ENCODE measurements at places on chromosomes 2 and 18. TPM values are rescaled to one million over a fixed set of nuclear protein-coding genes. Genes with fewer than 3 reads are reported as not detected.

UPP2 gene
- not detected for polyA plus RNA-seq

SGPP2 gene
- not detected for polyA plus RNA-seq

- no peak for DNase-seq
Observed at GRCh38 chr2:129302561-129303183, 676.8 kb upstream of the RAB6C start.

DNA sequence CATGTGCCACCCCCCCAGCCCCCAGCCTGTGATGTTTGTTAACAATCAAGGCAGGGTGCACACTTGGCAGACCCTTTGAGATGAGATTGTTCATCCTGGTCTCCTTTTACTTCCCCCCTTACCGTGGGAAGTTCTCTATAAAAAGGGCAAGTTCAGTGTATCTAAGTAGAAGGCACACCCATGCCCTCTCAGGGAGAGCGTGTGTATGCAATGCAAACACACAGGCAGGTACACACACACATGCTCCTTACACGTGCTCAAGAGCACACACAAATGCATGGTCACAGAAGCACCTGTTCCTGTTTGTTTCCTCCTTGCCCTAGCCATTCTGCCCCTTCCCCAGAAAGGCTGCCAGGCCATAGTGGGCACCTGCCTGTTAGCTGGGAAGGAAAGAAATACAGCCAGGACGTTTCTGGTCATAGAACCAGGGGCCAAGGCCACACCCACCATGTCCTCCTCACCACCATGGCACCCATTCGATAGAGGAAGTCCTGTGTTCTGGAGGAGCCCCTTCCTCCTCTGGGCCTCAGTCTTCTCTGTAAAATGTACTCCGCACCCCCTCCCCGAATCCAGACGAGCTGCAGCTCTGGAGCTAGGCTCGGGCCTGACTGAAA is 3.1 kb downstream of the ATOH8 start:
- DNase-seq = no peak

DNA sequence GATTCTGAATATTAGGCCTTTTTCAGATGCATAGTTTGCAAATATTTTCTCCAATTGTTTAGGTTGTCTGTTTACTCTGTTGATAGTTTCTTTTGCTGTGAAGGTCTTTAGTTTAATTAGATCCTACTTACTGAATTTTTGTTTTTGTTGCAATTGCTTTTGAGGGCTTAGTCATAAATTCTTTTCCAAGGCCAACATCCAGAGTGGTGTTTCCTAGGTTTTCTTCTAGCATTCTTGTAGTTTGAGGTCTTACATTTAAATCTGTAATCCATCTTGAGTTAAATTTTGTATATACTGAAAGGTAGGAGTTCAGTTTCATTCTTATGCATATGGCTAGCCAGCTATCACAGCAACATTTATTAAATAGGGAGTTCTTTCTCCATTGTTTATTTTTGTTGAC is 404.8 kb downstream of the LNPK start:
- DNase-seq = no peak

- DNase-seq = no peak
Observed at GRCh38 chr2:181822097-181822496, 69.4 kb upstream of the ITPRID2 start.

GRCh38 chr2:71459084-71459431 is 5.7 kb downstream of the DYSF start:
- DNase-seq = no peak

DNA sequence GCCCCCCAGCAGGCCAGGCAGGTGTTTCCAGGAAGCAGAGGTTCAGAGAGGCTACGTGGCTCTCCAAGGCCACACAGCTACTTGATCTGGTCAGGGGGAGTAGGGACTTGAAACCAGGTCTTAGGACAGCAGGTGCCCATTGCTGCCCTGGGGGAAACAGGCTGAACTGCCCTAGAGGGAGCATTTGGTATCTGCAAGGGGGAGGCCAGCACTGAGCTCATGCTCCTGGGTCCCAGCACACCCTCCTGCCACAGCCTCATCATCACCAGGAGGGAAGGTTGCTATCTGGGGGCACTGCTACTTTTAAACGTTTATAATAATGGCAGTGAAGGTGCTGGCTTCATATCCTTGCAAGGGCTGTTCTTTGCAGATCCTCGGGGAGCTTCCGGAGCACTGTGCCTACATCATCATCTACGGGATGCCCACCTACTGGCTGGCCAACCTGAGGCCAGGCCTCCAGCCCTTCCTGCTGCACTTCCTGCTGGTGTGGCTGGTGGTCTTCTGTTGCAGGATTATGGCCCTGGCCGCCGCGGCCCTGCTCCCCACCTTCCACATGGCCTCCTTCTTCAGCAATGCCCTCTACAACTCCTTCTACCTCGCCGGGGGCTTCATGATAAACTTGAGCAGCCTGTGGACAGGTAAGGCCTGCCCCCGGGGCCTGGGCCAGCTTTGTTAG is 36.1 kb downstream of the ABCG8 start:
- no peak for DNase-seq

DNA sequence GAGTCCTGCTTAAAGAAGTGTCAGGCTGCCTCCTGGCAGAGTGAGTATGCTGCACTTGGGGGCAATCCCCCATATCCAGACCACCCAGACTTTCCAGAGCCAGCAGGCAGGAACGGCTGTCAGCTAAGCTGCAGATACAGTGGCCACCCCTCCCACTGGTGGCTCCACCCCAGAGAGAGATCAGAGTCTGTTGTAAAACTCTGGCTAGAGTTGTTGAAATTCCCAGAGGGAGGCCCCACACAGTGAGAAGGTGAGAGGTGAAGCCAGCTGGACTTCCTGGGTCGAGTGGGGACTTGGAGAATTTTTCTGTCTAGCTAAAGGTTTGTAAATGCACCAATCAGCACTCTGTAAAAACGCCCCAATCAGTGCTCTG is 533.8 kb upstream of the ACVR2A start:
- DNase-seq = no peak

- DNase-seq = no peak
Observed at GRCh38 chr2:168635065-168635577, 167.3 kb upstream of the NOSTRIN start.

RSAD2 gene
- polyA plus RNA-seq = 1.2 TPM

- no peak for DNase-seq
Observed at GRCh38 chr2:217629347-217629746, 373.4 kb downstream of the TNS1 start.

- no peak for DNase-seq
Observed at GRCh38 chr2:132420816-132421805, 4.5 kb downstream of the GPR39 start.

DNA sequence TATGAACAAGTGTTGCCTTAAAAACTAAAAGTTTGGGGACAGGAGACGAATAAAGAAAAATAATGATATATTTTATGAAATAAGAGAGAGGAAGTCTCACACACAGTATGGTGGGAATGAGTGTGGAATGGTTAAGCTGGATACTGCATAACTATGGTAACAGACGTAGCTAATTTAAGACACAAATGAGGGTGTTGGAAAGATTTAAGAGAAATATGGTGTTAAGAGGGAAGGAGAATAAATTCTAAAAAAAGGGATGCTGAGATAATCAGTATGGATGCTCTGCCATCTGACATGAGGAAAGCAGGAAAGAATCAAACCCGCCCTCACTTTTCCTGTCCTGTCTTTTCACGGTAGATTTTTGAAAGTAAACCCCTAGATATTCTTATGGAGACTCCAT is 10.6 kb downstream of the ADD2 start:
- DNase-seq = no peak

DNA sequence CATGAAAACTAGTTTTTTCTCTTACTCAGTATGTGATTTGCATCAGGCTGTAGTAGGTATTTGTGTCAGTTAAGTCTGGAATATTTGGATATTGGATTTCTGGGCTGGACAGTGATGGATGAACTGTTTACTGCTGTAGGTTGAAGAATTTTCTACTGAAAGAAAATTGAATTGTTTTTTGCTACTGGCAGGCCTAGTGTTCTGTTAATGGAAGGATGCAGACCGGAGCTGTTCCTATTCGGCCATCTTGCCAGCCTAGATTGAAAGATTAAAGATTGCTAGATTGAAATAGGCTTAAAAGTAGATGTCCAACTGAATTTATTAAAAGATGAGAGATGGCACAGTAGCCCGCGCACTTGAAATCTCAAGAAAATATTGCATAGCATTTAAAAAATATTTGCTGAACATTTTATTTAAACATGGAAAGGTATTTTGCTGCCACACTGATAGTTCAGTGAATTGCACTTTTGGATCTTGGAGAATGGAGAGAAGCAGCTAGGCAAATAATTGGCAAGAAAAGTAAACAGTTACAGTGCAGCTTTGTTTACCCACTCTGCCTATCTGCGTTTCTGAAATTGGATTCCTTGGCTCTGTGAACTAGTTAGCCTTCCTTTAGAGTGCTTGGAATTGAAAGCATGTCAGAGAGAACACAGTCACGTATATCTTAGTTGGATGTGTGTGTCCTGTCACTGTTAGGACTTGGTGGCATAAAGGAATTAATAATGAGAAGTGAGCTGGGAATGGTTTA is 54.1 kb downstream of the EPB41L5 start:
- no peak for DNase-seq

GLI2 gene
- not detected for polyA plus RNA-seq

DNA sequence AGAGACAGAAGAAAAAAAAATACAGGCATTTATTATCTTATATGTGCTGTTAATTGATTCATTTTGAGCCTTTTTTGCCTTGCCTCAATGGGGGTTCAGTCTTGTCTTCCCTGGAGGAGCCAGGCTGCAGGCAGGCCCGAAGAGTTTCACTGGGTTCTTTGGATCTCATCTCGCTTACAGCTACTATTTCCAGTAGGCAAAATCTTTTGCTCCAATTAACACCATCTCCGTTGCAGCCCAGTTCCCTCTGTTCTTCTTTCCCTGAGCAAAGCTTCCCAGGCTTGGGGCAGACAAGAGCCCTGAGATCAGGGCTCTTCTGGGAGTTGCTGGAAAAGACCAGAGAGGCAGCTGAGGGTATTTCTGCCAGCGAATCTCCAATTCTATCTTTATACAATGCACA is 168.8 kb upstream of the CELF4 start:
- DNase-seq = no peak

- DNase-seq = no peak
Observed at GRCh38 chr2:54114936-54115283, 505 bp upstream of the ACYP2 start.

- no peak for DNase-seq
Observed at GRCh38 chr2:45300026-45300750, 290.9 kb upstream of the SIX2 start.

- no peak for DNase-seq
Observed at GRCh38 chr2:134819334-134819733, 19.1 kb upstream of the ACMSD start.

- no peak for DNase-seq
Observed at GRCh38 chr2:25655316-25655715, 18.1 kb downstream of the DTNB start.

DNA sequence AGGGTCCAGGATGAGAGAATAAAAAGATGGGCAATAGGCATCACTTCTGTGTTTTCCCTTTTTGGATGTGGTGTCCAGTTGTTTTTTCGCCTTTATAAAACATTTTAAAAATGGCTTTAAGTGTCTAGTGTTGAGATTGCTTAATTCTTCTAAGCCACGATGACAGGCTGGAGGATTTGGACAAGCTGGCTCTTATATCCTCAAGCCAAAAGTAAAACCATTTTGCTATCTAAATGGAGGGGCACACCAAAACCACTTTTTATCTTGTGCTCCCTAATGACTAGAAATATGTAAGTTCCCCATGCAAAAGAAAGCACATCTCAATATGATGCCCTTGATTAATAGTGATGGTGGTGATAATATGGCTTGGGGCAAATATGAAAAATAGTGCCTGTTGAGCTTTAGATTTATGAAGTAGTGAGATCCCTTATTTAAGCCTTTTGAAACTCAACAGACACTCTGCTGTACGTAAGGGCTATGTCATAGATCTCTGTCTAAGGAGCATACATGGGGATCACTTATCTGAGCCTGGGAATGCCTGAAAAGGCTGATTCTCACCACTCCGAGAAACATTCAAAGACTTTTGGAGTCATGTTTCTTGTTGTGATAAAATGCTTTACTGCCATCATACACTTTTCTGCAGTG is 185.5 kb downstream of the KCNS3 start:
- no peak for DNase-seq

DNA sequence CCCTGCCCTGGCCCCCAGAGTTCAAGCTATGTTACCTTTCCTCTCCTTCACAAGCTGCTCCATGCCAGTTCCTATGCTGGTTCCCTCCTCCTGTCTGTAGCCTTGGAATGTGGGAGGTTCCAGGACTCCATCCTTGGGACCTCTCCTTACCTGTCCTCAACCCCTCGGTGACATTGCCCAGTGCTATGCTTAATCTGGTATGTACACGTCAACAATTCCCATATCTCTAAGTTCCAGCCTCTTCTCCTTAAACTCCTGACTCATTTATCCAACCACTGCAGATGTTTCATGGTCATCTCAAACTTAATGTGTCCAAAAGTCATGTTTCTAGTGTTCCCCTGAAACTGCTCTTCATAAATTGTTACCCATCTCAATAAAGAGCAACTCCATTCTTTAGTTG is 160.8 kb downstream of the TNS1 start:
- no peak for DNase-seq

DNA sequence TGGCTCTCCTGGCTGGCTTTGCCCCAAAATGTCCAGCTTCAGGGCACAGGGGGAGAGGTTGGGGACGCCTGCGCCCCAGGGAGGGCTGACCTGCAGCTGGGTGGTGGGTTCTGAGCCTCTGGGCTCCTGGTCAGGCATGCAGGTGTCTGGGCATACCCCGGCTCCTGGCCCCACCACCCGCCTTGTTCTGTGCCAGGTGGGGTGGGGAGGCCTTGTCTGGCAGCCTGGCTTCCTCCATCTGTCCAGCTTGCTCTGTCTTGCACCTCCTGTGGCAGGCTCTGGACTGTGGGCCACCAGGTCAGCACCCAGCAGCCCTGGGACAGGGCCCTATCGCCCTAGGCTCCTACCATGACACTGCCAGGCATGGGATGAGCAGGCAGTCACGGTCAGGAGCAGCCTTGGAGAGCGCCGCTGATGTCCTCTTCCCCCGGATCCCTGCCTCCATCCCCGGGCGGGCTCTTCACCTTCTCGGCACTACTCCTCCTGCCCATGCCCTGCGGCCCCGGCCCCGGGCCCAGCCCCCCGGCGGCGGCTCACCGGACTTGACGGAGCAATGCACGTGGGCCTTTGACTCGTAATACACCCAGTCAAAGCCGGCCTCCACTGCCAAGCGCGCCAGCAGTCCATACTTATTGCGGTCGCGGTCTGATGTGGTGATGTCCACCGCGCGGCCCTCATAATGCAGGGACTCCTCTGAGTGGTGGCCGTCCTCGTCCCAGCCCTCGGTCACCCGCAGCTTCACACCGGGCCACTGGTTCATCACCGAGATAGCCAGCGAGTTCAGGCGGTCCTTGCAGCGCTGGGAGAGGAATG is 3.6 kb downstream of the IHH start:
- DNase-seq = no peak

CABLES1 gene
- polyA plus RNA-seq = 0.99 TPM

- no peak for DNase-seq
Observed at GRCh38 chr2:40754912-40755311, 303.0 kb upstream of the SLC8A1 start.

- no peak for DNase-seq
Observed at GRCh38 chr2:7612969-7613368, 695.8 kb downstream of the RNF144A start.

GRCh38 chr2:240909216-240909974 is 3.3 kb downstream of the CROCC2 start:
- no peak for DNase-seq

GRCh38 chr2:120251880-120252224 is 800 bp upstream of the RALB start:
- DNase-seq = no peak

GRCh38 chr2:20391951-20392699 is 41.5 kb upstream of the PUM2 start:
- no peak for DNase-seq

PDK1 gene
- 10.0 TPM for polyA plus RNA-seq

Measured in immature natural killer cell (primary cell).